ENCODE measurements at places on chromosomes 16 and 17.

DNA sequence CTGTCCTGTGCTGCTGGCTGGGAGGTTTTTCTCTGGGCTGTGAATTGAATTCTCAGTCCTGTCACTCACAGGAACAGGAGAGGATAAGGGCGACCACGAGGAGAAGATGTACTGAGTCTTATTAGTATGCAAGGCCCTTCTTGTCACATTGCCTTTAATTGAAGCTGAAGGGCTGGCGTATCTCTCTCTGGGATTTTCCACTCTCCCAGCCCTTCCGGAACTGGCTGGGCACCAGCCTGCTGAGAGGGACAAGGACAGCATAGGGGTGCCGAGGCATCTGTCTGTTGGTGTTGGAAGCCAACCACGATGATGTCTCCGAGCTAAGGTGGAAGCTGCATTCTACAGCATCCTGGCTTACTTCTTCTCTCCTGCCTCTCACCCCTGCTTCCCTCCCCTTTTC lies 33.2 kb downstream of the GPRC5B start:
- no peak for DNase-seq

GRCh38 chr16:31073970-31074813 lies at the start of the genes ZNF646 and ZNF668:
Gene ZNF646 (plus strand): TSS chr16:31074422. CDS start chr16:31076325, 1,903 bp downstream.
Gene ZNF668 (minus strand): TSS chr16:31074240. CDS start chr16:31064459, 9,781 bp downstream.
- DNase-seq = peak; percentile 96

GRCh38 chr16:77480681-77481315 lies 46.0 kb upstream of the ADAMTS18 start:
- DNase-seq = no peak

GRCh38 chr17:72591289-72592241 lies 470.7 kb downstream of the SOX9 start:
- DNase-seq = no peak

- DNase-seq = no peak
Observed at GRCh38 chr16:84095466-84095865, 21.3 kb downstream of the MBTPS1 start.

- DNase-seq = no peak
Observed at GRCh38 chr17:76197911-76198310, 42.4 kb downstream of the RNF157 start.

- no peak for DNase-seq
Observed at GRCh38 chr17:41666237-41666641, 22.4 kb upstream of the EIF1 start.

DNA sequence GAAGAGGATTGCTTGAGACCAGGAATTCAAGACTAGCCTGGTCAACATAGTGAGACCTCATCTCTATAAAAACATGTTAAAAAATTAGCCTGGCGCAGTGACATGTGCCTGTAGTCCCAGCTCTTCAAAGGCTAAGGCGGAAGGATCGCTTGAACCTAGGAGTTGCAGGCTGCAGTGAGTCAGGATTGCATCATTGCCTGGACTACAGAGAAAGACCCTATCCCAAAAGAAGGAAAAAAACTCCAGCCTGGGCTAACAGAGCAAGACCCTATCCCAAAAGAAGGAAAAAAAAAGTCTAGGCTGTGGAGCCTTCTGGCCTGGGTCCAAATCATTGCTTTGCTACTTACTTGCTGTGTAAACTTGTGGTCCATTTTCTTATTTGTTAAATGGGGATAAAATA lies 4.9 kb downstream of the CCP110 start:
- no peak for DNase-seq

DNA sequence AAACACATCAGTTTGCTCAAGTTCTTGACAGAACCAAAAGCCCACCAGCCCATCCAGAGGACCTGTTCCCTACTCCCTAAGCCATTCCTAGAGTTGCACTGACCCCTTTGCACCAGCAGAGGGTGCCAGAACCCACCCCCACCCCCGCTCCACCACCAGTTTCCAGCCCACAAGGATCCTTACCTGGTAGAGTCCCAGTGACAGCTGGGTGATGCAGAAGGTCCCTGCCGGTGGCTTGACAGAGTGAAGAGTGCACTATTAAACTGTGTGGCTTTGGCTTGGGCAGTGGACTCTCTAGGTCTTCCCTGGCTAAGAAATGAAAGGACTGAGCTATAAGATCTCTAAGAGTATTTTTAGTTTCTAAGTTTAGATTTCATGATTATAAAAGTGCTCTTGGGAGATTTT lies 73.3 kb upstream of the MTMR4 start:
- DNase-seq = peak; percentile 32

GRCh38 chr17:44830359-44831288 lies 537 bp upstream of the GJC1 start:
- no peak for DNase-seq

GRCh38 chr16:26838931-26839330 lies 227.8 kb upstream of the C16orf82 start:
- no peak for DNase-seq

- peak; percentile 91 for DNase-seq
Observed at GRCh38 chr17:51259564-51260236, at the start of gene MBTD1. Gene MBTD1 (minus strand): TSS chr17:51260049. CDS start chr17:51225161, 34,888 bp downstream.

- no peak for DNase-seq
Observed at GRCh38 chr16:80997139-80997798, 9.4 kb downstream of the CMC2 start.

- no peak for DNase-seq
Observed at GRCh38 chr17:73466704-73467433, 155.1 kb upstream of the CDC42EP4 start.

GRCh38 chr17:45653616-45654015 lies 130.5 kb upstream of the CRHR1 start:
- DNase-seq = no peak

DNA sequence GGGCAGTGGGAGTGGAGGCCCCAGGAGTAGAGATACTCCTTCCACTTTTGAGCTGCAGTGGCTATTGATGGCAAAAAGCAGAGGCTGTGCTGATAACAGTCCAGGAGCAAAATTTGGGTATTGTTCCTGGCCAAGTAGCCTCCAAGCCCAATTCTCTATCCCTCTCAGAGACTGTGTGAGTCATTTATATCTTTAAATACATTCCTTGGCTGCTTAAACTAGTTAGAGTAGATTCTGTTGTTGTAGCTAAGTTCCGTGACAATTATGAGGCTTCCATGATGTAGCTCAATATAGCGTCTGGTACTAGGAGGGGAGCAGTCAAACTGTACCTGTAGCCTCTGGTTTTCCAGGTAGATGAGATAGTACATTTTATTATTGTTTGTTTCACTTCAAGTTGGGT lies 19.9 kb upstream of the UBE2G1 start:
- DNase-seq = no peak

- no peak for DNase-seq
Observed at GRCh38 chr16:17641990-17642389, 171.2 kb upstream of the XYLT1 start.

GRCh38 chr16:56669005-56669839 lies at the start of gene MT1H:
Gene MT1H (plus strand): TSS chr16:56669814. CDS start chr16:56669885, 71 bp downstream.
- no peak for DNase-seq

DNA sequence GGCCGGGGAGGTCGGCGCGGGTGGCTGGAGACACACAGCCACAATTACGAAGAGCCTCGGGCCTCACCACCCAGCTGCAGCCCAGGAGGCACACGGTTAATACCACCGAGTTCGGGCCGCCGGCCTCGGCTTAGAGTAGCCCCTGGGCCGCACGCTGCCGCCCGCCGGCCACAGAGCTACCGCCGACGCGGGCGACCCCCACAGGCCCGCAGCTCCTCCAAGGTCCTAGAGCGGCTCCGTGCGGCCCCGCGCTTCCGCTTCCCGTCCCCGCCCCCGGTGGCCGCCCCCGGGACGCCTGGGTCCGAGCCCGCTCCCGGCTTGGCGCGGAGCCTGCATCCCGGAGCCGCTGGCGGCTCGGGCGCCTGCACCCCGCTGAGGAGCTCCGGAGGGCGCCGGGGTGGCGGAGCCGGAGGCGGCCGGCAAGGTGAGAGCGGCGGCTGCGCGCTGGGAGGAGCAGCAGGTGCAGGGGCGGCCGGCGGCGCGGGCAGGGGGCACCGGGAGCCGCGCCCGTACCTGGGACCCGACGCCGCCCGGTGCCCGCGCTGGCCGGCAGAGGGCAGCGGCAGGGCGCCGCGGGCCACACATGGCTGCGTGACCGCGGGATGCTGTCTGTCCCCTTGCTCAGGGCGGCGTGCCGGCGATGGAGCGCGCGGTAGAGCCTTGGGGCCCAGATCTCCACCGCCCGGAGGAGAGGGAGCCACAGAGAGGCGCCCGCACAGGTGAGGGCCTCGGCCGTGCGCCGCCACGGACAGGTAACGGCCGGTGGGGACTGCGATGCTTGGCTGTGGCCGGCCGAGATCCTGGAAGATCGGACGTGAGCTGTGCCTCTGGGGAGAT lies at the start of gene ZNF48:
Gene ZNF48 (plus strand): TSS at position 266 of the 837 bp plus-strand sequence. CDS start 375 bp downstream, at position 641.
- peak; percentile 24 for DNase-seq

GRCh38 chr17:18218756-18219415 lies 6.5 kb upstream of the LLGL1 start:
- DNase-seq = no peak

DNA sequence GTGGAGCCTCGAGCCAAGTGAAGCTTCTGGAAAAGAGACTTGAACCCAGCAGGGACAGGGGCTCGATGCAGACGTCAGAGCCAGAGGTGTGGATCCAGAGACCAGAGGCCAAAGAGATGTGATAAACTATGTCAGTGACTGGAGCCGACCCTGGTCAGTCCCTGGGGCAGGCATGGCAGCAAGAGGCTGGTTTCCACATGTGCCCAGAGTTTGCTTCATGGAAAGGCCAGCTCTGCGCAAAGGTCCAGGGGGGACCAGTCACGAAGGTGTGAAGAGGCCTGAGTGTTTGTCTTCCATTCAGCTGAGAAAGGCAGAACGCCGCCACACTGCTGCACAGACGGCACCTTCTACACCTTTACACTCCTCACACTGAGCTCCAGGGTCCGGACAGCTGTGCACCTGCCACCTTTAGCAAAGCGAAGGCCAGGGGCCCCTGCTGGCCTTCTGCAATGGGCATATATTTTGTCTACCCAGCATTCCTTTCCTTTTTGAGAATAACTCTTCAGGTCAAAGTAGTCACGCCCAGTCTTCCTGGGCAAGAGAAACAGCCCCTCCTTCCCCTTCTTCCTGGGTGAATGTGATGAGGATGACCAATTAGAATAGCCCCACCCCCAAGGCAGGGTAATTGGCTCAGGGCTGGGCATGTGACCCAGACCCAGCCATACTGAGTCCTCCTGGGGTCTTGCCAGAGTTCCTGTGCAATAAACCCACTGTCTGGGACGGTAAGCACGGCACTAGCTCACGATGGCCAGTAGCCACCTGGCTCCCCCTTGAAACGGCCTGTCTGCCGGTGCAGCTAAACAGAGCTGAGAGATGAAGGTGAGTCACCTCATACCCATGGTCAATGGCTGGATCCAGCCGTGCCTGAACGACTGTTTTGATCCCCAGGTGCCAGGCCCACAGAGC lies 2.3 kb upstream of the RPH3AL start:
- DNase-seq = no peak

DNA sequence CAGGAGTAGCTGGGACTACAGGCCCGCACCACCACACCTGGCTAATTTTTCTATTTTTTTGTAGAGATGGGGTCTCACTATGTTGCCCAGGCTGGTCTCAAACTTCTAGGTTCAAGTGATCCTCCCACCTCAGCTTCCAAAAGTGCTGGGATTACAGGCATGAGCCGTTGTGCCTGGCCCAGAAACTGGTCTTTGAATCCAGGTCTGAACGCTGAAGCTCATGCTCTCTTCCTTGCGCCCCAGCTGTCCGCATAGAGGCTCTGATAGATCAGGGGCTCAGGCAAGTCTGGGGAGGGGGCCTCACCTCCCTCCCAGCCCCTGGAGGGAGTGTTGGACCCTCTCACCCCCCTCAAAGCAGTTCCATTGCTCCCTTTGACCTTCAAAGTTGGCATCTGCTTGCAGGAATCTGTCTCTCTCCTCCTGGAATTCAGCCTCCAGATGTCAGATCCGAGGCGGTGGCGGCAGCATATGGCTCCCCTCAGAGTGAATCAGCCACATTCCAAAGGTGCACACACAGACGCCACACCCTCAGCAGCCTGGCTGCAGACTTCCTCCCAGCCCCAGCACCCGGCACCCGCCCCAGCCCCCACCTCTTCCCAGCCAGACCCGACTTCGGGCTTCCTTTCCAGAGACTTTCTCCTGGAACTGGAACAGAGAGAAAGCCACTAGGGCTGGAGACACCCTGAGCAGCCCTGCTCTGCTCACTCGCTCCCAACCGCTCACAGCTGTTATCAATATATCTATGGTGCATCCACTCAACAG lies 16.9 kb upstream of the GLIS2 start:
- DNase-seq = no peak

- DNase-seq = no peak
Observed at GRCh38 chr16:86027373-86028126, 128.6 kb downstream of the IRF8 start.

DNA sequence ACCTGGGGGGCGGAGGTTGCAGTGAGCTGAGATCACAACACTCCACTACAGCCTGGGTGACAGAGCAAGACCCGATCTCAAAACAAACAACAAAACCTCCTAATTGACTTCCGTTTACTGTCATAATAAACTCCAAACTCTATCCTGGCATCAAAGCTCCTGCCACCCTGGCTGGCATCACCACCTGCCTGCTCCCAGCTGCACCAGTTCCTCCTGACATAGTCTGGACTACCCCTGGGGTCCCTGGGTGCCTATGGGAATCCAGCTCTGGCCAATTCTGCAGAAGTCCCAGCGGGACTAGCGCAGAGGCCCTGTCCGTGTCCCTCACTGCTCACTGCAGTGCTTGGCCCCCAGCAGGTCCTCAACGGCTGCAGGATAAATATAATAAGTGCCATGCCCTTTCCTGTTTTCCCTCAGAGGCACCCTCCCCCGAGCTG lies 723 bp downstream of the NTHL1 start:
- no peak for DNase-seq

DNA sequence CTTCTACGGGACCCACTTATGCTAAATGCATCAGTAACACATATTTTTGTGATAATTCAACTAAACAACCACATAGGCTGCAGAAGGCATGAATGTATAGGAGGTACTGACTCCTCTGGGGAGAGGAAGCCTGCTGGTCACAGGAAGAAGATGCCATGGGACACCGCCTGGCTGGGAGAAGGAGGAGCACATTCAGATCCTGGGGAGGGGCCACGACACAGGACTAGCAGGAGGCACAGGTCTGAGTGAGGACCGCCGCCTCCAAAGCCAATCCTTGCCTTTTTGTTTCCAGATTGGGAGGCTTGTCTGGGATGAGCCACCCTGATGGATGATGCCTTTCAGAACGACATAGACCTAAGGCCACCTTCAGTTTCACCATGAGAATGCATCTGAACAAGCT lies 34.6 kb downstream of the MBTPS1 start:
- no peak for DNase-seq

DNA sequence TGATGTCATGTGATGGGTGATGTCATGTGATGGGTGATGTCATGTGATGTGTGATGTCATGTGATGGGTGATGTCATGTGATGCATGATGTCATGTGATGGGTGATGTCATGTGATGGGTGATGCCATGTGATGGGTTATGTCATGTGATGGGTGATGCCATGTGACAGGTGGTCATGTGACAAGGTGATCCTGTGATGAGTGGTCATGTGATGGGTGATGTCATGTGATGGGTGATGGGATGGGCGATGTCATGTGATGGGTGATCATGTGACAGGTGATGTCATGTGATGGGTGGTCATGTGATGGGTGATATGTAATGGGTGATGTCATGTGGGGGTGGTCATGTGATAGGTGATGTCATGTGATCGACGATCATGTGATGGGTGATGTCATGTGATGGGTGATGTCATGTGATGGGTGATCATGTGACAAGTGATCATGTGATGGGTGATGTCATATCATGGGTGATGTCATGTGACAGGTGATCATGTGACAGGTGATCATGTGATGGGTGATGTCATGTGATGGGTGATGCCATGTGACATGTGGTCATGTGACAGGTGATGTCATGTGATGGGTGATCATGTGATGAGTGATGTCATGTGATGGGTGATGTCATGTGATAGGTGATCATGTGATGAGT lies 17.2 kb downstream of the CD300LB start:
- peak; percentile 12 for DNase-seq

All from stimulated activated CD8-positive, alpha-beta memory T cell treated with anti-CD3 and anti-CD28 coated beads, Interleukin-2, amount 100 ng/mL, for 1 hour (primary cell).